Left lung (tissue), 14 donors: ENCODE measurements at places on chromosomes 1 and 21. TPM values are rescaled to one million over a fixed set of nuclear protein-coding genes. Genes with fewer than 3 reads are reported as not detected.

The BCAN gene
- 0.34 TPM for total RNA-seq

The AMY1B gene
- total RNA-seq = 2.5 TPM

The GNG4 gene
- total RNA-seq = not detected

DNA sequence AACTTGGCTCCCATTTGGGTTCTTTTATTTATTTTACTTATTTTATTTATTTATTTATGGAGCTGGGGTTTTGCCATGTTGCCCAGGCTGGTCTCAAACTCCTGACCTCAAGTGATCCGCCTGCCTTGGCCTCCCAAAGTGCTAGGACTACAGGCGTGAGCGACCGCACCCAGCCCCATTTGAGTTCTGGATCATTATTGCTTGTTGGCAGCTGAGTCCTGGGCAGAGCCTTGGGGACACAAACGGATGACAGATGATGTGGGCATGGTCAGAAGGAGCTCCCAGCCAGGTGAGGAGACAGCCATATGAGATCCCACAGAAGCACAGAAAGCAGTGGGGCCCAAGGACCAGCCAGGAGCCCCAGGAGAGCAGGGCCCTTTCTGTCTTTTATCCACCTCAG, 254.0 kb downstream of the MATN1 start:
- DNase-seq = no peak

DNA sequence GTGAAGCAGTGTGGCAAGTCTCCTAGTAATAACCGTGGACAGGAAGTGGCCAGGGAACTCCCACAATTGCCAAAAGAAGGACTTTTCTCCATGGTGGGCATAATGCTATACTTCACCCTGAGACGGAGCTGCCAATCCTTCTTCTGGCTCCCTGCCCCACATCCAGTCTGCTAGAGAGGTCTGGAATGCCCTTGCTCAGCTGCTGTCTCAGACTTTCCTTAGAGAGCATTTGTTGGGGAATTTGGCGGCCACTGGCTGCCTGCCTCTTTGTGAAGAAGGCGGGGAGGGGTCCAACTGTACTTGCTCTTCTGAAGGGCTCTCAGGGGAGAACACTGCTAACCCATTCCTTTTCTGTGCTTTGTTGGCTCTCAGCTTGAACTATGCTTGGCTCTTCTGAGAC, 123.7 kb upstream of the EDN2 start:
- peak; percentile 55 for DNase-seq

- DNase-seq = peak; percentile 86
Measured at GRCh38 chr1:27366113-27366410, 699 bp downstream of the MAP3K6 start.

- no peak for DNase-seq
Measured at GRCh38 chr1:221772117-221772516, 30.2 kb upstream of the DUSP10 start.

DNA sequence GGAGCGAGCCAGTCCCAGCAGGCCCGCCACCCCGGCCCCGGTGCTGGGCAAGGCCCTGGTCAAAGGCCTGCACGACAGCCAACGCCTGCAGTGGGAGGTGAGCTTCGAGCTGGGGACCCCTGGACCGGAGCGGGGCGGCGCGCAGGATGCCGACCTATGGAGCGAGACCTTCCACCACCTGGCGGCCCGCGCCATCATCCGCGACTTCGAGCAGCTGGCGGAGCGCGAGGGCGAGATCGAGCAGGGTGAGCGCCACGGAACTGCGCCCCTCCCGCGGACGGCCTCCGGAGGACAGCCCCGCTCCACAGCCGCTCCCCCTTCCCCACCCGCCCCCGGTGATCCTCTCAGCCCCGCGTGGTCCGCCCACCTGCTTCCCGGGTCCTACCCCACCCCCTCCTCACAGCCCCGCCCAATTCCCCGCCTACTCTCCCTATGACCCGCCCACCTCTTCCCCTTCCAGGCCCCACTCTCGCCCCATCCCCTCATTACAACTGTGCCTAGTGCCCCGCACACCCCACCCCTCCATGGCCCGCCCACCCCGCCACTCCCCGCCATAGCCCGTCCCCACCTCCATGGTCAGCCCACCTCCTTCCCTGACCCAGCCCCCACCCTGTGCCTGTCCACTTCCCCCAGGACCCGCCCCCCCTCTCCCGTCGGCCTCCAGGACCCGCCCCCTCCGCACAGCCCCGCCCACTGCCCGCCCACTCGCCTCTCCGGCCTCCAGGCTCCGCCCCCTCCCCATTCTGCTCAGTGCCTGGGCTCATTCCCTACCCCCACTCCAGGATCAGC, 52.7 kb downstream of the VWA5B1 start:
- no peak for DNase-seq

DNA sequence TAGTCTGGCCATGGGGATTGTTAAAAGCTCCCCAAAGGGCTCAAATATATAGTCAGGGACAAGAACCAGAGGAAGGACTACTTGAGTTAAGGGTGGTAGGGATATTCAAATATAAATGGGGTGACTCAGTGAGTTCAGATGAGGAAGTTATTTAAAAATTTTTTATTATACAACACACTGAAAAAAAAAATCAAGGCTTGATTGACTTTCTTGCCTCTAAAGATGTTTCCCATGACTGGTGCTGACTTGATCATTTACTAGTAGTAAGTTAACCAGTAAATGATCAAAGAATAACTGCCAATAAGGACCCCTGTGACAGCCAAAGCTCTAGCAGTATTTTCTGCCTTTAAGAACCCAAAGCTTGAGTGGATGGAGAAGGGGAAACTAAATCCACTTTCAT, 357.6 kb upstream of the NR5A2 start:
- no peak for DNase-seq

- no peak for DNase-seq
Measured at GRCh38 chr1:41790351-41790750, 128.4 kb downstream of the HIVEP3 start.

The HES5 gene
- total RNA-seq = 0.89 TPM

GRCh38 chr1:156248323-156248683, 447 bp upstream of the PAQR6 start:
- DNase-seq = no peak

The SMCP gene
- not detected for total RNA-seq

- no peak for DNase-seq
Measured at GRCh38 chr1:36994868-36995267, 39.4 kb downstream of the GRIK3 start.
